Stimulated activated CD8-positive, alpha-beta memory T cell treated with anti-CD3 and anti-CD28 coated beads, Interleukin-7, amount 100 ng/mL, for 24 hours (primary cell): ENCODE measurements at places on chromosomes 7 and 10.

GRCh38 chr7:55545496-55545895 is 26.8 kb downstream of the VOPP1 start:
- no peak for DNase-seq

GRCh38 chr7:48045195-48045765 is 9.9 kb downstream of the C7orf57 start:
- no peak for DNase-seq

GRCh38 chr10:104424719-104425118 is 71.1 kb downstream of the CFAP58 start:
- DNase-seq: no peak

GRCh38 chr10:31939797-31940708 is 11.4 kb upstream of the ARHGAP12 start:
- no peak for DNase-seq

- no peak for DNase-seq
Observed at GRCh38 chr7:130639388-130639787, 29.2 kb downstream of the COPG2 start.

- no peak for DNase-seq
Observed at GRCh38 chr10:69464801-69465401, 13.6 kb downstream of the TSPAN15 start.

DNA sequence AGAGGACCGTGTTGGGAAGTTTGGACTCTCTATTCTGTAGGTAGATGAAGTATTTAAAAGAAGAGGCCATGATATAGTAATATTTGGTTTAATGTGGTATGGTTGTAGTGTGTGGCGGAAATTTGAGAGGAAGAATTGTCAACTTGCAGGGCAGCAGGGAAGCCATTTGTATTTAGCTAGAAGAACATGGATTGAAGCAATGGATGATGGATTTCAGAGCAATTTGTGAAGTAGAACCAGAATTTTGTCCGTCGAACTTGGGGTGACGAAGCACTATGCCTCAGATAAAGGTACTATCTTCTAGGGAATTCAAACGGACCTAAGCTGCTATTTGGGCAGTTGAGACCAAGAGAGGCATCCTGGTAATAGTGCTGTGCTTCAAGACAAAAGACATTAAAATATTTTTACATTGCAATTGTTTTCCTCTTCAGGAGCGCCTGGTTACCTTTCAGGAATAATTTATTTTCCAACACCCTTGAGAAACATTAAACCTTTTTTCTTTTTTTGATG is 615 bp upstream of the WBP1L start:
- no peak for DNase-seq

DNA sequence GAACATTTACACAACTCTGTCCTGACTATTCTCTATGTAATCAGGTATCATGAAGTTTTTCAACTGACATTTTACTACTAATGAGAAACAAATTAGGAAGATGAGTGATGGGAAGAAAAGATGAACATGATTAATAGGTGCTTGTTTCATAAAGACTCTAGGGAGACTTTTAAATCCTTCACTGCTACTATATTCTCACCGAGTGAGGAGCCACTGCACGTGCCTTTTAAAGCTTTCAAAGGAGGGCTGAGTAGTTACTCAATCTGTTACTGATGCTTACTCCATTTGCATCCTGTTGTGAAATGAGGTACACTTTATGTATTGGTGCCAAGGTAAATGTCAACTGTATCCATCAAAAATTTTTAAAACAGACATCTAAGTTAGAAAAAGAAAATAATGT is 1.3 kb upstream of the COMMD3 start:
- DNase-seq: no peak

DNA sequence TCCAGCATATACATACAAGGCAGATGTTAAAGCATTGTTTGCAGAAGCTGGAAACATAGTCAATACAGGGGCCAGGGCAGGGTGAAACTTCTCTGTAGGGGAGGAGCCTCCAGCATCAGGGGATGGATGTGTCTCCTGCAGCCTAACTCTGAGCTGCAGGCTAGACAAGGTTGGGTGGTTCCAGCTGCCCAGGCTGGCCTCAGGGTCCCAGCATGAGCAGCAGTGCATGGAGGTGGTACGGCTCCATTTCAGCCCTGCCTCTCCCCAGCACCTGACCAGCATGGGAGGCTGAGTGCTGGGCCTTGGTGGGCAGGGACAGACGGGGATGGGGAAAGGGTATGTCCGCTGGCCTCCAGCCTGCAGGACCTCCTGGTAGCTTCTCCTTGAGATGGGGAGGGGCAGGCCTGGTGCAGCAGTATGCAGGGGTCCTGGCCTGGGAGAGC is 7.4 kb upstream of the TBRG4 start:
- no peak for DNase-seq

DNA sequence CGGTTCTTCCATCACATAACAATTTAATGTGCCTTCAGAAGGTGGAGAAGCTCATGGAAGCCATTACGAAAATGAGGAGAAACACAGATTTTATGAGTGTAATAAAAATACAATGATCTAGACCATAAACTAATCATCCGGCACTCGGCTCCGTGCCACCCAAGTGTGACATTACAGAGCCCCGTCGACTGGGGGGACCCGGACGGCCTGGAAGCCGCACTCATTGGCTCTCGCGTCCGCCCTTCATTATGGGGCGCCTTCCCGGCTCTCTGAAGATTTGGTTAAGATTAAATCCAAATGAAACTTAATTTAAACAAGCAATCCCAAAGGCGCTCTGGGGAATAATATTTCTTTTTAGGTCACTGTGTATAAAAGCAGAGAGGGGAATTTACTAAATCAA is 242.6 kb downstream of the DNAJB6 start:
- no peak for DNase-seq

DNA sequence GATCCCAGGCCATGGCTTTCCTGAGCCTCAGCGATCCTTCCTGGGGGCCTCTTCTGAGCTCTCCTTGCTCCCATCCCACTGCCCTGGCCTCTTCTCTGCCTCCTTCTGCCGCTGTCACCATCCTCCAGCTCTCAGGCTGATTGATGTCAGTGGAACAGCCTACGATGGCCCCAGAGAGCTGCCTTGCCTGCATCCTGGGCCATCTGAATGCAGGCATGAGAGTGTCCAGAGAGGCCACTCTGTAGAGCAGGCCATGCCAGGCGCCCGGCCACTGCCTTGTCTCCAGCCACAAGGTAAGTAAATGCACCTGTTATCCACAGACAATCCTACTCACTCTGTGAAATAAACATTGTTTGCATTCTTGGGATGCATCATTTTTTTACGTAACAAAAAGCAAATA is 171.4 kb upstream of the PPP2R2D start:
- no peak for DNase-seq
